H4 (cell line): ENCODE measurements at places on chromosomes 16 and 17.
A peak's percentile ranks its signal among the peaks of the same experiment; 100 is the strongest.

DNA sequence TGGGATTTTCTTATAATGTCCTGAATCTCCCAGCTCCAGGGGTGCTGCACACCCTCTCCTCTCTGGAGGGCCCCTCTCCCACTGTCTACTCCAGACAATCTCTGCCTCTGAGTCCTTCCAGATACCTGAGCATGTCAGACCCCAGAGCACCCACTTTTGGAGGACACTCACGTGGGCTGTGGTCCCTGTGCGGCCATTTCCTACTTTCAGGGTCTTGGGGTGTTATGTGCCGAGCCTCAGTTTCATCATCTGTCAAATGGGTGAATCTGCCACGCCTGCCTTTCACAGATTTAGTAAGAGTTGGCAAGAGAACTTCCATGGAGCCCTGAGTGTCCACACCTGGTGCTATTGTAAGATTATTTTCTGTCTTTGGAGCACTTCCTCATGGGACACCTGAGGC lies 3.7 kb upstream of the FOXL1 start:
- DNase-seq, result no peak

DNA sequence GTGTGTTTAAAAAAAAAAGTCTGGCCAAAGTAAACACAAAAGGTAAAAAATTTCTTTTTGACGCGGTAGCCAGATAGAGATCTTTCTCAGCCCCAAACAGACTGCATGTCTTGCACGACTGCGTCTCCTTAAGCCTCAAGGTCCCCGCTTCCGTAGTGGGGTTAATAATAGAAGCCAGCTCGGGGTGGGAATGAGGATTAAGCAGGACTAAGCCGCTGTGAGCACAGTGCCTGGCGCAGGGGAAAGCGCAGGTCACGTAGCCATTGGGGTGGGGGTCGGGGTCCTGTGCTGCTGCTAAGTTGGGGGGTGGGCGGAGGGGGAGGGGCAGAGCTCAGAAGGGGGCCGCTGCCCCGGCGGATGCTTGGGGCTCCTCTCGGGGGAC lies 521 bp downstream of the GGA2 start:
- DNase-seq, result no peak

DNA sequence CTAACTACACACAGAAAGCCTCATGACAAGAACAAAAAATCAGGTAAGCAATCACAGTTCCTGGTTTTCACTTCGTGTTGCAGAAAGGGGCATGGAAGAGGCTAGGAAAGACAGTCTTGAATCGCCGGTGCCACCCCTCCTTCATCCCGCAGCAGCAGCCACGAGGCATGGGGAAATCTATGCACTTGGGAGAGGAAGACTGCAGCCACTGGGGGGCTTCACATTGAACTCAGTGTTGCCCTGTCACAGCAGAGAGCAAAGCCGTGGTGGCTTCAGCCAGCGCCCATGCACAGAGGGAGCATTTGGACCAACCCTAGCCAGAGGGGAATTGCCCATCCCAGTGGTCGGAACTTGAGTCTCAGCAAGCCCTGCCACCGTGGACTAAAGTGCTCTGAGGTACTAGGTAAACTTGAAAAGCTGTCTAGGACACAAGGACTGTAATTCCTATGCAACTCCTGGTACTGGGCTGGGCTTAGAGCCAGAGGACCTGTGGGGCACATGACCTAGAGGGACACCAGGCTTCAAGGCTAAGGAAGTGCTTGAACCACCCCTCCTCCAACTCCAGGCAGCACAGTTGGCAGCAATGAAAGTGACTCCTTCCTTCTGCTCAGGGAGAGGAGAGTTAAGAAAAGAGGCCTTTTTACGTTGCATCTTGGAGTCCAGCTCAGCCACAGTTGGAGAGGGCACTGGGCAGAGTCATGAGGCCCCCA lies 35.2 kb upstream of the ATP2C2 start:
- peak; percentile 42 for DNase-seq

- no peak for DNase-seq
These were observed 7.4 kb upstream of the HSD17B2 start for GRCh38 chr16:82027629-82028064.

GRCh38 chr16:66605979-66606751 lies 1.7 kb downstream of the CMTM3 start:
- DNase-seq, result no peak

DNA sequence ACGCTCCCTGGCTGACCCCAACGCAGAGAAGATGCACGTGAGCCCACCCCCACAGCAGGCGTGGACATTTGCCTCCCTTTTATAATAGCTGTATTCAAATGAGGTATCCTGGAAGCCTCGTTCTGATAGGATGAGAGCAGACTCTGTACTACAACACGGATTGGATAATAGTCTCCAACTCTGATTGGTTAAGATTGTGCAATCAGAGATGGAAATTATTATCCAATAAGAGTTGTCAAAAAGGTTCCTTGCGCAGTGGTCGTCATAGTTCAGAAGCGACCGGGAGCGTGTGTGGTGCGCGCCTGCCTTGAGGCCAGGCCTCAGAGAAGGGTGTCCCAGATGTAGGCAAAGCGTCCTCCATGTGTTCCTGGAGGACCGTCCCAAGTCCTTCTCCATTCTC lies 104.6 kb downstream of the USP22 start:
- no peak for DNase-seq

GRCh38 chr16:1054660-1055556 lies 17.6 kb upstream of the SSTR5 start:
- DNase-seq, result peak; percentile 23

DNA sequence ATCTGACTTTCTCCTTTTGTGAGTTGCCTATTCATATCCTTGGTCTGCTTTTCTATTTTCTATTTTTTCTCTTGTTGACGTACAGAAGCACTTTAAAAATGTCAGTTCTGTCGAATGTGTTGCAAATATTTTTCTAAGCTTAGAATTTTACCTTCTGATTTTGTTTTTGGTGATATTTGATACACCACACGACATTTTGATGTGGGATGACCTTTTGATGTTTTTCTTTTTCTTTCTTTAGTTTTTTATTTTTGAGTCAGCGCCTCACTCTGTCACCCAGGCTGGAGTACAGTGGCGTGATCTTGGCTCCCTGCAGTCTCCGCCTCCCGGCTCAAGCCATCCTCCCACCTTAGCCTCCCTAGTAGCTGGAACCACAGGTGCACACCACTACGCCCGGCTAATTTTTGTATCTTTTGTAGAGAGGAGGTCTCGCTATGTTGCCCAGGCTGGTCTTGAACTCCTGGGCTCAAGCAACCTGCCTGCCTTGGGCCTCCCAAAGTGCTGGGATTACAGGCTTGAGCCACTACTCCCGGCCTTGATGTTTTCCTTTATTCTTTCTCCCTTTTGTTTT lies 39.6 kb downstream of the WSB1 start:
- DNase-seq, result no peak

- DNase-seq, result no peak
These were observed at the start of gene GDPD3 for GRCh38 chr16:30113031-30113710. Gene GDPD3, minus strand, starts transcription at chr16:30113537. Its CDS starts 59 bp downstream, at chr16:30113478.

GRCh38 chr17:83174362-83175118 lies 95.1 kb downstream of the METRNL start:
- DNase-seq, result no peak

GRCh38 chr17:29753845-29754439 lies 131.2 kb upstream of the CORO6 start:
- DNase-seq, result no peak

GRCh38 chr16:79986352-79986751 lies 385.8 kb upstream of the MAF start:
- DNase-seq, result no peak

DNA sequence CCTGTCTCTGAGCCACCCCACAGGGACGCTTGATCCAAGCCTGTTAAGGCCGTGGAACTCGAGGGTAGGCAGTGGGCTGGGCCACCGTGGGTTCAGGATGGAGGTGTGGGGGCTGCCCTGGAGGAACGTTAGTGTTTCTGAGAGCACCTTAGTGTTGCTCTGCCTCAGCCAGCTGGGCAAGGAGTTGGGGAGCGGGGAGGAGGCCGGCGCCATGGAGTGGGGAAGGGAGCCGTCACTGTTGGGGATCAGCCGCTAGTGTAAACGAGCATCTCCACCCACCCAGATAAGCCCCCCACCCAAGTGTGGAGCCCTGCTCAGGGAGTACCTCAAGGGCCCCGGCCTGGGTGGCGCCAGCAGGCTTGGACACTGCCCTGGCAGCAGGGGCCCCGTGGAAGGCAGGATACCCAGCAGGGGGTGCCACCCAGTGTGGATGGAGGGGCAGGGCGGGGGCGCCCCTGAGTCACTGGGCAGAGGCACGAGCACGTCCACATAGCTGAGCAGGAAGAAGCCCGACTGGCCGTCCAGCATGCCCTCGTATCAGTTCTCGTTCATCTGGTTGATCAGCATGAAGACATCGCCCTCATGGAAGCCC lies 98.6 kb downstream of the KPNA2 start:
- DNase-seq, result no peak

DNA sequence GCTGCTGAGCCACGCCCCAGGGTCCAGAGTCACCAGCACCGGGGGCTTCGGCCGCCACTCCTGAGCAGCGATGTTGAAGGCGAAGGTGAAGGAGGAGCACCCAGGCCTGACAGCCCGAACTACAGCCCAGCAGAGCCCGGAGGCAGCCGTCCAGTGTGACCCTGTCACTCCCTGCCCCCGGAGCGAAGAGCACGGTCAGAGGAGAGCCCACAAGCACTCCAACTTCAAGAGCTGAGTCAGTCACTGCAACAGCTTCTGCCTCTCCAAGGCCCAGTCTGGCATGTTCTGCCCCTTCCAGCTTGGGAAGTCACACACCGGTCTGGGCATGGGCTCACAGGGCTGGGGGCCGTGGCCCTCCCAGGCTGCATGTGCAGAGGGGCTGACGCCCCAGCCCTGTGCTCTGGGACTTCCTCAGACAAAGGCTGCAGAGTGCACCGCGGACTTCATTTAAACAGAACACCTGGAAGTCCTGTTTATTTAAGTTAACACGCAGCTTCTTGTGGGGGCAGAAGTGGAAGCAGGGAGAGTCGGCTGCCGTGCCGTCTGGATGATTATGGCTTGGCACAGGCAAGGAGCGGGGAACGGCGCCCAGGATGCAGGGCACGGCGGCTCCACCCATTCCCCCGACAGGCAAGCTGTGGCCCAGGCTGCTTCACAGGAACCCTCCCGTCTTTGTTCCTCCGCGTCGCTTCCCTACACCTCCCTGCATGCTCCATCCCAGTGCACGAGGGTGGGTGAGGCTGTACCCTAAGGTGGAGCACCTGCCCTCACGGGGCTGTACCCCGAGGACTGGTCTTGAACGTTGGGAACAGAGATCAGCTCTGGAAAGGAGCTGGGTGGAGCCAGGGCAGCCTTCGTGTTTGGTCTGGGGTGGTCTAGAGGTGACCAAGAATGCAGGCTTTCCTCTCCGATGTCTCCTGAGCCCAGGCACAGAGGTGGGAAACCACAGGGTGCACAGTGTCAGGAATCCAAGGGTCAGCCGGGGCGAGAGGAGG lies 68.9 kb upstream of the METRNL start:
- peak; percentile 7 for DNase-seq

DNA sequence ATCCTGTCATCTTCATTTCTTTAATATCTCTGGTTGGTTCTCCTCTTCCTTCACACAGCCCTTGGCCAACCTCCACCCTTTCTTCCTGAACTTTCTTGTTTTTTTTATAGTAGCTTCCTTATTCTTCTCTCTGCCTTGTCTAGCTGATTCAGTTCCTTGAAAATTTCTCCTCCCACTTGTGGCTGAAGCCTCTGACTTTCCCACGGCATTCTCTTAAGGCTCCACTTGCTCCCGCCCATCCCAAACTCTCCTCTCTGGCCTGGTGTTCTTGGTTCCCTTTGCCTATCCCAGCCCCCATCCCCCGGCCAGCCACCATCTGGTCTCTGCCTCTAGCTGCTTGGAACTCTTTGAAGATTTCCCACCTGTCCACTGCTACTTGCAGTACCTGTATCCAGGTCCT lies 29.1 kb downstream of the NLRP1 start:
- no peak for DNase-seq

DNA sequence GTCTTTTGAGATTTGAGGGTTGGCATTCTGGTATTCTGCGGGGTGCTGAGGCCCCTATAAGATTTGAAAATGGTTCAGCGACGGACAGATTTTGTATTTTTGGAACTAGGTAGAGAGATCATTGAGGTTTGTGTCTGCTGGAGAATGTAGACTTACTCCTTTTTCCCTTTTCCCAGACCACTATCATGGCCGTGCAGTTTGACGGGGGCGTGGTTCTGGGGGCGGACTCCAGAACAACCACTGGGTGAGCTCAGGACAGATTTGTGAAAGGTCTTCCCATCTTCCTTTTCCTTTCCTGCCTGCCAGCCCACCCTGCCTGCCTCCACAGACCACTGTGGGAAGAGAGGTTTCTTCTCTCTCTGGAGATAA lies 572 bp downstream of the PSMB6 start:
- DNase-seq, result no peak

GRCh38 chr17:6651919-6652452 lies 424 bp downstream of the C17orf100 start:
- DNase-seq, result no peak

DNA sequence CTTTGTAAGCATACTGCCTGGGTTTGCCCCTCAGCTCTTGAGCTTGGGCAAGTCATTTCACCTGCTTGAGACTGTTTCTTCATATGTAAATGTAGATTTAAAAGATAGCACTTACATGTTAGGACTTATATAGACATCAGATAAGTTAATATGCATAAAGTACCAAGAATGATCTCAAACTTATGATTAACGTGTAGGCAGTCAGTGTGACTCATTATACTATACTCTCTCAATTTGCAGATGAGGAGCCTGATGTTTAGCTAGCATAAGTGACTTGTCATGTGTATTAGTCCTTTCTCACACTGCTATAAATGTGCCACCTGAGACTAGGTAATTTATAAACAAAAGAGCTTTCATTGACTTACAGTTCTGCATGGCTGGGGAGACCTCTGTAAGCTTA lies 690.5 kb downstream of the KCNJ2 start:
- no peak for DNase-seq

DNA sequence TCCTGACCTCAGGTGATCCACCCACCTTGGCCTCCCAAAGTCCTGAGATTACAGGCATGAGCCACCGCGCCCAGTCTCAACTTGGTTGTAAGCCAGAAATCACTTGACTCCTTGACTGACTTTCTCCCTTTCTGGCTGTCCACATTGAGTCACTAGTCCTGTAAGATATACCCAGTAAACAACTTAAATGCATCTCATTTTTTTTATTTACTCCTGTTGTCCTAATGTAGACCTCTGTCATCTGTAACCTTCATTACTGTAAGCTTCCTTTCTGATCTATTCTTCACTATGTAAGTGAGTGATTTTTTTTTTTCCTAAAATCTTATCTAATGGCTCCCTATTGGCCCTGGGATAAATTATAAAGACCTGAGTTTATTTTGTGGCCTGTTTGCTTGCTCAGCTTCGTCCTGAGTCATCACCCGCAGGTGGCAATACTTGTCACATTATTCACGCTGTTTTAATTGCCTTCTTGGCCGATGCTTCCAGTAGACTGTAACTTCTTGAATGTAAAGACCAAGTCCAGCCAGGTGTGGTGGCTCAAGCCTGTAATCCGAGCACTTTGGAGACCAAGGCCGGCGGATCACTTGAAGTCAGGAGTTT lies 41.0 kb downstream of the PAFAH1B1 start:
- DNase-seq, result peak; percentile 59
